ENCODE measurements at places on chromosomes 13 and 19. TPM values are rescaled to one million over a fixed set of nuclear protein-coding genes. Genes with fewer than 3 reads are reported as not detected.

DNA sequence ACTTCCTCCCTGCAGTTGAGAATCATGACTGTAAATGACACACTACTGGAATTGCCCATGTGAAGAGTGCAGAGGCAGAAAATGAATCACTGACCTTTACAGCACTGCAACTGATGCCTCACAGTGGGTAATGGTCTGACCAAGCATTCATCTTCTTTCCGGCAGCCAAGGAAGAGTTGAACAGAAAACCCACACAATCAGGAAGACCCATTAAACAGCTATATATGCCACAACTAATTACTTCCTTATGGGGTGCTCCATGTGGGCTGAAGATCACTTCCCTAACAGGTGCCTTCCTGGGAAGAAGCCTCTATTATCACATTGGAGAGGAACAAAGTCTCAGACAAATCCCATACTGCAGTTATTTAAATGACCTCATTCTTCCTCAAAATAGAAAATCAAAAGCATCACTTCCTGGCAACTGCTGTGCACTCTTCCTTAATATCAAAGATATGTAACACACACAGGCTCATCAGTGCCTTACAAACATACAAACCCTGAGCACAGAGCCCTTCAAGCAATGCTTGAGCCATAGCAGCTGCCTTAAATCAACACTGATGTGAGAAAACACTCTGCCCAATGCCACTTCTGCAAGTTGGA is 45.8 kb downstream of the RUBCNL start:
- no peak for DNase-seq

GRCh38 chr19:11377756-11378155 is 3.3 kb downstream of the SWSAP1 start:
- no peak for DNase-seq

GRCh38 chr13:113929628-113930615 is 44.0 kb downstream of the C13orf46 start:
- peak; percentile 60 for DNase-seq

DNA sequence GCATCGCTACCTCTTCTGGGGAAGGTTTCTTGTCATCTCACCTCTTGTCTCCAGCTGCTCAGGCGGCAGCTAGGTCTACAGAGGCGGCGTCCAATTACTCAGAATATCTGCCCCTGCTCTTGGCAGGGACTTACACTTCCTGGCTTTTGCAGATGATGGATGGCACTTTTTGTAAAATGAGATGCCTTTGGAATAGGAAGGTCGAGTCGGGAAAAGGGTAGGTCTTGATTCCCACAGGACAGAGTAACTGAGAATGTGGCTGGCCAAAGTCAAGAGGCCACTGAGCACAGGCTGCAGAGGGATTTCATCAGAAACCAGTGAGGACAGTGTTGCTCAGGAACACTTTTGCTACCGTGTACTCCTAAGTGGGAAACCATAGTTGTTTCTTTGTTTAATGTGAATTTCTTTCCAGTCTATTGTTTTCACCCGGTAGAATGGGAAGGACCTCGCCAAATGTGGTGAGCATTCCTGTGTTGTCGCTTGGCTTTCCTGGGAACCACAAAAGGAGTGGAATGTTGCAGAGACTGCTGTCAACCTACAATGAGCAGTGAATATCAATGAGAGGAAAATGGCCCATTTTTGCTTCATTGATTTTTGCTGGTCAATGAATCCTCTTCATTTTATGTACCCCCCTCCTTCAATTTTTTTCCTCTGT is 383.7 kb downstream of the HS6ST3 start:
- DNase-seq: no peak

Gene CYP4F8
- total RNA-seq: not detected

All from sciatic nerve (tissue), 2 donors.